ENCODE measurements at places on chromosomes 2 and 18.

GRCh38 chr2:218995972-218996711, 2.9 kb upstream of the CRYBA2 start:
- peak; percentile 58 for DNase-seq

DNA sequence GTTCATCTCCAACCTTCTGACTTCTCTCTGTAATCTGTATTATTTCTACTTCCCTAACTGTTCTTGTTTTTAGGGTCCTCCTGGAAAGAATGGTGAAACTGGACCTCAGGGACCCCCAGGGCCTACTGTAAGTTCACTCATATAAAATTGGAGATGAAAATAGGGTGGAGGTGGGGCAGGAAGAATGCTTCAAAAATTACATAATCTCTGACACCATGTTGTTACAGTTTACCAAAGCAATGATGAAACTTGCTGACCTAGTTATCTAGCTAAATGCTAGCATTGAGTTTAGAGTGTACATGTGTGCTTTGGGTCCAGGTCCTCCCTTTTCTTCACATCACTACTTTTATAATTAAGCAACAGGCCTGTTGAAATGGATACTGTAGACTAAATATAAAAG, 23.1 kb downstream of the COL3A1 start:
- no peak for DNase-seq

DNA sequence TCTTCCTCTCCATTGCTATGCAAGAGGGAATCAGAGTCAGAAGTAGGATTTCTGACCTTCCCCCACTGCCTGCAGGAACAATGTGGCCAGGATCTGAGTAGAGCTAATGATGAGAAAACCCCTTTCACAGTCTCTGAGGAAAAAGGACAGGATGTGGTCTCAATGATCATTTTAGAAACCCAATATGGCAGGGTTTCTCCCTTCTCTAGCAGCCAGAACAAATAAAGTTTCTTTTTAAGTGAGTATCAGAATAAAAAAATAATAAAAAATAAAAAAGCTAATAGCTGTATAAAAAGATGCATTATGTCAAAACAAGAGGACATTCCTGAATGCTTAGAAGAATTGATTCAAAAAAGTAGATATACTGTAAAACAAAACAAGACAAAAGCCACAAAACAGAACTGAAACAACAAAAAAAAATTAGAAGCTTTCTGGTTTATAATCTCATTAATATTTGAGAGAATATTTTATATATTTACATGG, 1124.9 kb upstream of the ZEB2 start:
- no peak for DNase-seq

- no peak for DNase-seq
Observed at GRCh38 chr2:39370101-39370500, 67.0 kb downstream of the MAP4K3 start.

- DNase-seq, result no peak
Observed at GRCh38 chr18:41862921-41863320, 92.1 kb upstream of the PIK3C3 start.

DNA sequence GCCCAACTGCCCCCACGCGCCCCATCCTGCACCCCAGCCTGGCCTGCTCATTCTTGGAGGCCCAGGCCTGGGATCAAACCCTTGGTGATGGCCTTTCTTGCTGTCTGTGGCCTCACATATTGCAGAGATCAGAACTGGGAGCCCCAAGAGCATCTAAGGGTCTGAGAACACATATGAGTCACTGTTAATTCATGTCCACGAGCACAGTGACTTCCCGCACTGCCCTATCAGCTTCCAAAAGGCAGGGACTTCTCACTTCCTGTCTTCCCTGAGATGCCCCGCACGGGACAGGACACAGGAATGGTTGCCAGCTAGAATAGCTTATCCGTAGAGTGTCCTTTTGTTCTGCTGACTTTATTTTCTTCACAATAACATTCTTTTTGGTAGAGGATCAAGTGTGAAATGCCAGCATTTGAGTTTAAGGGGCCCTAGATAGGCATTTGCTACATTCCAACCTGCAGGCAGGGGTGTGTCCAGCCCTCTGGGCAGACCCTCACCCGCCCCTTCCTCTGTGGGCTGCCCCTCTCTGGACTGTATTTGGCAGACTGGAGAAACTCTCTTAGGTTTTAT, 21.1 kb upstream of the CELF4 start:
- DNase-seq, result no peak

- DNase-seq, result no peak
Observed at GRCh38 chr18:58843688-58844035, 21.0 kb upstream of the ZNF532 start.

GRCh38 chr2:172742931-172743540, 7.4 kb downstream of the RAPGEF4 start:
- no peak for DNase-seq

DNA sequence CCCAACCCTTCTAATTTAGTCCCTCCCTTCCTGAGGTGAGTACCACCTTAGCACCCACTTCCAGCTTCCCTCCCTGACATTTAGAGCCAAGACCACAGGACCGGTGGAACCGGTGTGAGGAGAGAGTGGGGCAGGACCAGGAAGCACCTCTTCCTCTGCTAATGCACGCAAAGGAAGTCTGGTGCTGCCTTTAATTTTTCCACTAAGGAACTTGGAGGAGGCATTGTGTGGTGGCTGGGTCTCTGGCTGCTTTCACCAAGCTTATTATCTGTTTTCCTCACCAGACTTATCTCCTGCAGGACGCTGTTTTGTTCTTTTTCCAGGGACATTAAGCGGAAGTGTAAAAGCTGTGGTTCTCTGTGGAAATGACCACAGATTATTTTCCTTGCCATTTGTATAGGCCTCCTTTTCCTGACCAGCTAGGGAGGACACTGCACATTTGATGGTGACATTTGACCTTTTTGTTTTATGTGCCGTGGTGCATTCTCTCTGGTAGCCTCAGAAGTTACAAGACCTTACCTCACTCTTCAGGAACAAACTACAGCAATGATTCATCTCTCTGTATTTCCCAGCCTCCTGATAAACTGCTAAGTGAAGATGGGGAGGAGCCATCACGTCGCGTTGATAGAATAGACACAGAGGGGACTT, 39.8 kb upstream of the SPTBN1 start:
- DNase-seq, result no peak

GRCh38 chr18:76487782-76488181, 7.3 kb downstream of the ZNF516 start:
- DNase-seq, result no peak

DNA sequence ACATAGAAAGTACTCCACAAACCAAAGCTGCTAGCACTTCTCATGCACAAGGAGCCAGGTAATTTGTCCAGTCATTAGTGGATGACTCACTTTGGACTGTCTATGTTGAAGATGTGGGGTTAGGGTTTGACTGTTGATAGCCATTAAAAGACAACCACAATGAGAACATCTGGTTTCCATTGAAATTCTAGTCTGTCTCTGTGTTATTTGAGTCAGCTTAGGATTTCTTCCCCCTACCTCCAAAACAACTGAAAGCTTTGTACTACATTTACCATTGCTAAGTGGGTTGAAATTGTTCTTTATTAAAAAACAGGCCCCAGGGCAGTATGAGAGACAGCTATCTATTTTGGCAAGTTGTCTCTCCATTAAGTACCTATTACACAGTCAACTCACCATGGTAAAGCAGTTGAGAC, 50.2 kb upstream of the ANKRD44 start:
- no peak for DNase-seq

GRCh38 chr2:113872201-113872600, 17.7 kb upstream of the ACTR3 start:
- DNase-seq, result no peak

GRCh38 chr18:45588376-45589355, 26.6 kb upstream of the SLC14A2 start:
- no peak for DNase-seq

DNA sequence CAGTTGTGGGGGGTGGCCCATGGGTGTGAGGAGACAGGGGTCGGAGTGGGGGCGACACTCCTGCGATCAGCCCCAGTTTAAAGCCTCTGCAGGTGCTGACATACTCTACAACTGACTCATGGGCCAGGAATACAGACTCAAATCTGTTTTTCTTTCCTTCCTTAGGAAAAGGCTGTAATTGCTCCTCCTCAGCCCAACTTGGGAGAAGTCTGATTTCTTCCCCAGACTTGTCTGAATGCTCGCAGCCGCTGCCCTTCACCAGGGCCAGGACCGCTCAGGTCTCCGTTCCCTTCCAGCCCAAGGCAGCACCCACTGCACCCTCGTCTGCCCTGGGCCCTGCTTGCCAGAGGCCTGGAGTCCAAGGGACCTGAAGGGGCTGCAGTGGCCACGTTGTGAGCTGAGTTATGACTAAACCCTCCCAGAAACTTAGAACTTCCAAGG, 41.3 kb downstream of the RHOB start:
- no peak for DNase-seq

GRCh38 chr2:236464140-236464539, 105.5 kb upstream of the ACKR3 start:
- DNase-seq, result no peak

DNA sequence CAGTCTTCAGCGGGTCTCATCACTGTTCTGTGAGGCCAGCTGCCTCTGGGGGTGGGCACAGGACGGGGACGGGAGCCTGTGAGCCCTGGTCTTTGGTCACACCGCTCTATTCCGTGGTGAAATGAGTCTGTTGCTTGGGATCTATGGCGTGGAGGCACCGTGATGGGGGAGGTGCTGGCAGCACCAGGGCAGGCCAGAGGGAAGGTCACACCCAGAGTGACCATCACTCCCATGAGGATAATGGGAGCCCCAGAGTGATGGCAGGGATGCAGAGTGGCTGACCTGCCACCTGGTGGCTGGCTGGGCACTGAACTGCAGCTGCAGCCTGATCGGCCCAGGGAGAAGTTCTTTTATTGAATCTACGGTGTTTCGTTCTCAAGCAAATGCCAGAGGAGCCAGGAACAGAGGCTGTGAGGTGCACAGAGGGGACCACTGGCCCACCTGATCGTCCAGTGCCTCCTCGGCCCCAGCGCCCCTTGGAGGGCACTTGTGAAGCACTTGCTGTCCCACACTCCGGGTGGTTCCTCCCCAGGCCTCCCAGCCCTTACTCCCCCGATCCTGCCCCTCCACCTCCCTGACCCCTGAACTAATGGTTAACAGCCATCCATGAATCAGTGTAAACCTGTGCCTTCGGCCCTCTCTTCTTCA, 17.9 kb downstream of the KCNIP3 start:
- DNase-seq, result peak; percentile 44

DNA sequence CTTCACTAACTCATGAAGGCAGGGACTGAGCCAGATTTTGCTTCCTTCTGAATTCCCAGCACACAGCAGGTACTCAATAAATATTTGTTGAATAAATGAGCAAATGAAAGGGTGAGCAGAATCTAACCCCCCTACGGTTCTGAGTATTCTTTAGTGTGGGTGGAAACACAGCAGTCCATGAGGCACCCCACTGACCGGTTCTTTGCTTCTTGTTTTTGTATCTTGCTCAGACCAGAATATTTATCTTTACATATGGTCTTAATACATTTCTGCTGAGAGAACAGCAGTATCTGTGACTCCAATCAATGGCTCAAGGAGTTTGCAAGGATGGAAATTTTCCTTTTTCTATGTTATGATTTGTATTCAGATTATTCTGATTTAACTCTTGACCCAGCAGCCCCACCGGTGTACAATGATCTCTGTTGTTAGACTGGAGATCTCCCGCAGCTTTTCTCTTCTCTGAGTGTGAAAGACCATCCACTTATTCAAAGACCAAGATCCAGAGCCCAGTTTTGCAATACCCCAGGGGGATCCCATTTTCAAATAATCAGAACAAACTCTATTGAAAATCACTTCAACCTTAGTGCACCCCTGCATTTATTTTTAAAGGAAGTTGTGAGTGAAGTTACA, 506.5 kb upstream of the TNP1 start:
- DNase-seq, result no peak

GRCh38 chr2:237209885-237210284, 124.2 kb downstream of the COPS8 start:
- DNase-seq, result no peak

DNA sequence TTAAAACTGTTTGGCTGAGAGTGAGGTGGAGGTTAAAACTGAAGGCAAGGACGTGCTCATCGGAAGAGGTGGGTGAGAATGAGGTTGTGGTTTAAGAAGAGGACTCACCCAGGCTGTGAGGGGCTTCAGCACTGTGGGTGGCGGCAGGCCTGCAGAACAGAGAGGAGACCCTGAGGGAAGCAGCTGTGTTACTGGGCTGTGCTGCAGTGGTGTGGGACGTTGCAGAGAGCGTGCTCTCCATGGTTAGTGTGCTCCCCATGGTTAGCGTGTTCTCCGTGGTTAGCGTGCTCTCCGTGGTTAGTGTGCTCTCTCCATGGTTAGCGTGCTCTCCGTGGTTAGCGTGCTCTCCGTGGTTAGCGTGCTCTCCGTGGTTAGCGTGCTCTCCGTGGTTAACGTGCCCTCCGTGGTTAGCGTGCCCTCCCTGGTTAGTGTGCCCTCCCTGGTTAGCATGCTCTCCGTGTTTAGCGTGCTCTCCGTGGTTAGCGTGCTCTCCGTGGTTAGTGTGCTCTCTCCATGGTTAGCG, 68.5 kb upstream of the NFATC1 start:
- DNase-seq, result no peak

DNA sequence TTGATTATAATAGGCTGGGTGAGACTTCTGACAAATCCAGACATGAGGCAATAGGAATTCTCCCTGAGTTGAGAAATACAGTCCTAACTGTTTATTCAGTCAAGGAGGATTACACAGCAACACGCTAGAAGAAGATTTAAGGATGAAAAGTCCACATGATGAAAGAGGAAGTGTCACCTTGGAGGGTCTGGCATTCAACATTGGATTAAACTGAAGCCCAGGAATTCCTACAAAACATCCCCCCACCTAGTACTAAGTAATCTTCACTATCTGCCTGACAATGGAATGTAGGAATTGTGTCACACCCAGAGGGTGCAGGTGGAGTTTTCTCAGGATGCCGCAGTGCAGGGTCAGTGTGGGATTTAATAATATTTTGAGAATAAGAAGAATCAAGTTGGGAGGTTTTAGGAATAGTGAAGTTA, 142.4 kb downstream of the SOCS6 start:
- DNase-seq, result no peak

DNA sequence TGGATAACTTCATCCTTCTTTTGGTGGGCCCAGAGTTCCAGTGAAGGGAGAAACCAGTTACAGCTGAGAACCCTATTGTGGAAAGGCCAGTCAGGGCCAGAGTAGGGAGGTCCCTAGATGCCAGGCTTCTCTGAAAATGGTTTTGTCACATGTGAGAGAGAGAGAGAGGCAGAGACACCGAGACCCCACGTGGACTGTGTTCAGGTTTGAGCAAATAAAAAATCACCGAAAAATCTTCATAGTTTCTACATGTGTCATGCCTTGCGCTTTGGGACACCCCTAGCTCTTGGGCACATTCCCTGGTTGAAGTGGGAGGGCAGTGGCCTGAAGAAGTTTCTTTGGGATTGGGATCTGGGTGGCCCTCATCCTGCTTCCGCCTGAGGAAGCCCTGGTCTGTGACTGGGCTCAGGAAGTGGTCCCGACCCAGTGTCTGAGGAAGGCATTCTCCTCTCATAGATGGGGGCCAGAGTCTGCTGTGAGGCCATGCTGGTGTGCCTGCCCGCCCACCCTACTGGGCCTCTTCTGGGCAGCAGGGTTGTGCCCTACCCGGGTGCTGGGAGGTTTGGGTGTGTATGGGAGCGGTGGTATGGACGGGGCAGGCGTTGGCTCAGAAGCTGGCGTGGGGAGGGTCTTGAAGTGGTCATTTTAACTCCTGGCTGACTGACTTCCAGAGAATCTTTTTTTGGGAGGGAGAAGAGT, 16.1 kb downstream of the NCK2 start:
- no peak for DNase-seq
